ENCODE measurements at places on chromosomes 4 and X. TPM values are rescaled to one million over a fixed set of nuclear protein-coding genes. Genes with fewer than 3 reads are reported as not detected.

Gene USP17L5
- not detected for total RNA-seq

Gene CXCL1
- total RNA-seq = 0.74 TPM

Gene KCTD8
- 6.6 TPM for total RNA-seq

DNA sequence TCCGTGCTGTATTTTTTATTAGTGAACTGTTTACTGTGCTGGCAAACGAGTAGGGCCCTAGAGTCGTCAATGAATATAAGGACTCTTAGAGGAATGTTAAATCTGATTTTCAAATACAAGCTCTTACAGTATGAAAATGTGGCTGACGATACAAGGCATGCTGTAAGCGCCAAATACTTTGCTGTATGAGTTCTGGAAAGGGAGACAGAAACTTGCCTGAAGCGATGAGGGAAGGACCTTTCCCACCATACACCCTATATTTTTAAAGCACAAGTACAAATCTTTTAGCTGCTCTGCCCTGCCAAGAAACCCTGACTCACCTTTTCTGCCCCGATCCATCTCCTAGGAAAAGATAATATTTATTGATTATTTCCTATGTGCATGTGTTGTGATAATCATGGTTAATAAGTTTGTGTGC, 15.7 kb upstream of the RUFY3 start:
- no peaks in the 10 kb centered on the region for H3K27me3 ChIP-seq
- H3K4me1 ChIP-seq = peaks cover 28% of the 10 kb centered on the region
- H3K4me3 ChIP-seq = peak overlapping the region; percentile 88
- H3K36me3 ChIP-seq = no peaks in the 10 kb centered on the region
- H3K27ac ChIP-seq = peak overlapping the region; percentile 97
- DNase-seq = no peak

GRCh38 chr4:110751986-110752385, 129.1 kb upstream of the PITX2 start:
- H3K36me3 ChIP-seq = no peaks in the 10 kb centered on the region
- H3K4me3 ChIP-seq = no peak overlapping the region
- H3K27me3 ChIP-seq = no peaks in the 10 kb centered on the region
- peaks cover 24% of the 10 kb centered on the region for H3K4me1 ChIP-seq
- H3K27ac ChIP-seq = no peak overlapping the region

GRCh38 chrX:40244980-40245379, 147.2 kb upstream of the BCOR start:
- no peak overlapping the region for H3K27ac ChIP-seq
- H3K27me3 ChIP-seq = no peaks in the 10 kb centered on the region
- peaks cover 25% of the 10 kb centered on the region for H3K4me1 ChIP-seq
- DNase-seq = no peak
- no peak overlapping the region for H3K4me3 ChIP-seq

DNA sequence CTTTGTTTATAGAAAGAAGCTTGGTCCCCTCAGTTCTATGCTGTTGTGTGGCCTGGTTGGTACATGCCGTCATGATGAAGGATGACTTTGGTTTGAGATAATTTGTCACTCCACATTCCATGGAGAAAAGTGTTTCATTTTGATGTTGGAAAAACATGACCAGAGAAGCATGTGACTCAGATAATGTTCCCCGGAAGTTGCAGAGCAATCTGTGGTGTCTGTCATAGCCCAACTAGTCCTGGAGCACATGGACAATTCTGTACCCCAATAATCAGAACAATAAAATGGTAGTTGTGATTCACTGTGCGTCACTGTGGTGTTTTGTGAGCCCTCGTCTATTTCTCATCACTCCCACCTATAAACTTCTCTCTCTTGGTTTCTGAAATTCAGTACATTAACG, 85.1 kb downstream of the PDK3 start:
- peaks cover 6% of the 10 kb centered on the region for H3K4me1 ChIP-seq
- DNase-seq = no peak
- no peak overlapping the region for H3K27ac ChIP-seq
- no peaks in the 10 kb centered on the region for H3K27me3 ChIP-seq
- H3K4me3 ChIP-seq = no peak overlapping the region

- no peak overlapping the region for H3K27ac ChIP-seq
- H3K27me3 ChIP-seq = no peaks in the 10 kb centered on the region
- DNase-seq = no peak
- peaks cover 22% of the 10 kb centered on the region for H3K4me1 ChIP-seq
Measured at GRCh38 chrX:135988245-135988644, 3.0 kb downstream of the SLC9A6 start.

DNA sequence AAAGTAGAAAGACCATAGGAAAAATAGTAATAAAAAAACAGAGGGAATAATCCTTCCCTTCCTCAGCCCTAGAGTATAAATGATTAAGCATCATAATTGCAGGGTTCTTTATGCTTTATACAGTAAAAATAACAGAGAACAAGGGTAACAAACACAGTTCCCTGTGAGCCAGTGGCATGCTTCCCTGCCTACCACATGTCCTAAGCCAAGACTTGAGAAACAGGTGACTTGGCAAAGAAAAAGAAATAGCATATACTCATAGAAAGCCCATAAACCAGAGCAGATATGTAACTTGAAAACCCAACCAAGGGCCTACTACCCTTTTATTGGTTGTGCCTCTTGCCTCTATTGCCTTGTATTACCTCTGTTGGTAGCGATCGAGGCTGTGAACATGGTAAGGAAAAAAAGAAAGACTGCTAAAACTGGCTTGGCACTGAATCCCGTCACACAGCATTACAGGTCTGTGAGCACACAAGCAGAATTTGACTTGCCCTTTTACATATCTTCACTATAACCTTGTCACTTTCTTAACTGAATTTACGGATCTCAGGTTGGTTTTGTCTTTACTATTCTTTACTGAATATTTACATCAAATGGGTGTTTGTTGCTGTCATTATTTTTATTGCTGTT, 30.9 kb upstream of the MYOZ2 start:
- H3K36me3 ChIP-seq = no peaks in the 10 kb centered on the region
- H3K27me3 ChIP-seq = no peaks in the 10 kb centered on the region
- no peak overlapping the region for H3K4me3 ChIP-seq
- peaks cover 23% of the 10 kb centered on the region for H3K4me1 ChIP-seq

GRCh38 chr4:73275318-73275654, 16.7 kb upstream of the ANKRD17 start:
- no peak overlapping the region for H3K4me3 ChIP-seq
- peaks cover 21% of the 10 kb centered on the region for H3K36me3 ChIP-seq
- H3K27me3 ChIP-seq = no peaks in the 10 kb centered on the region
- H3K4me1 ChIP-seq = peaks cover 11% of the 10 kb centered on the region
- DNase-seq = no peak
- H3K27ac ChIP-seq = no peak overlapping the region
